ENCODE measurements at places on chromosomes 2 and 18.

GRCh38 chr2:231000211-231000904, 4.4 kb downstream of the SPATA3 start:
- no peak for DNase-seq

GRCh38 chr2:163697429-163697828, 38.4 kb downstream of the FIGN start:
- no peak for DNase-seq

GRCh38 chr2:134338208-134338607, 84.3 kb downstream of the MGAT5 start:
- no peak for DNase-seq

DNA sequence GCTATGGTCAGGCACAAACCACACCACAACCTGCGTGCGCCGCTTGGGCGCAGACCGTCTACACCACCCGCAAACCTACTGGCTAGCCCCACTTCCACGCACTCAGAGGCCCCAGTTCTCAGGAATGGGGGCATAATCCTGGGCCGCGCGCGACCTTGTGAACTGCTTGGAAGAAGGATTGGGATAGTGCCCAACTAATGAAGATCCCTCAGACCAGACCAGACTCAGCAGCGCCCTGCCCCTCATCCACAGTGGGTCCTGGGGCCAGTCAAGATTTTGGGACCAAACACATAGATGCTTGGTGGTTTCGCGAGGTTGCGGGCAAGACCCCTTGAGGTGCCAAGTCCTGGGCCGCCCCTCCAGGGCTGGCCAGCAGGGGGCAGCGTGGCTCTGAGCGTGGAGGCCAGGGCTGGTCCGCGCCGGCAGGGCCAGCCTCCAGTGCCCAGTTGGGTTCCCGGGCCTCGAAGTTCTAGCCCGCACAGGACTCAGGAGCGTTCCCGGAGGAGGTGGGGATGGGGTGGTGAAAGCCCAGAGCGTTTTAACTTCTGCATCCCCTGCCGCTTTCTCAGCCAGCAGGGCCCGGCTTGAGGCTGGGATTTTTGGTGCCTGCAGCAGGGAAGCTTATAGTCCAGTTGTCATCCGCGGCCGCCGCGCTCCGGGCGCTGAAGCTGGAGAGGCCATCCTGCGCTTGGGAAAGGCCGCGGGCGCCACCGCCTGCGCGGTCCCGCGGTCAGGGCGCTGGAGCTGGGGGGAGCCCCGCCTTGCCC, 8.3 kb downstream of the OSR1 start:
- DNase-seq: peak; percentile 76

- no peak for DNase-seq
Measured at GRCh38 chr18:39366656-39367055, 1801.1 kb upstream of the CELF4 start.

DNA sequence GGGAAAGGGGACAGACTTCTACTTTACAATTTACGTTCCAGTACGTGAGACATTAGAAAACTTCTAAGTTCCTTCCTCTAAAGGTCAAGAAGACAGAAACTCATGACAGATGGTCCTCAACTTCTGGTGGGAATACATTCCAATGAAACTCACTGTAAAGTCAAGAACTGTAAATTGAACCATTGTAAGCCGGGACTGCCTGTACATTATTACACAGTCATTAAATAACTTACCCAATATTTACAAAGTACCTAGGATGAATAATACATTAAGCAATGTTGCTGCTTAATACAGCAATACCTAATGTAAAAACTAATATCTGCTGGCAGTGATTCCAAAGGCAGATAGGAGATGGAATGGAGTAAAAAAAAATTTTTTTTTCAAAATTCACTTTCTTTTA, 51.9 kb downstream of the CDH2 start:
- no peak for DNase-seq

All from GM20000 (cell line).